ENCODE measurements at places on chromosomes 11 and 22.

GRCh38 chr11:9625162-9625561 lies 38.7 kb upstream of the SWAP70 start:
- DNase-seq = no peak

DNA sequence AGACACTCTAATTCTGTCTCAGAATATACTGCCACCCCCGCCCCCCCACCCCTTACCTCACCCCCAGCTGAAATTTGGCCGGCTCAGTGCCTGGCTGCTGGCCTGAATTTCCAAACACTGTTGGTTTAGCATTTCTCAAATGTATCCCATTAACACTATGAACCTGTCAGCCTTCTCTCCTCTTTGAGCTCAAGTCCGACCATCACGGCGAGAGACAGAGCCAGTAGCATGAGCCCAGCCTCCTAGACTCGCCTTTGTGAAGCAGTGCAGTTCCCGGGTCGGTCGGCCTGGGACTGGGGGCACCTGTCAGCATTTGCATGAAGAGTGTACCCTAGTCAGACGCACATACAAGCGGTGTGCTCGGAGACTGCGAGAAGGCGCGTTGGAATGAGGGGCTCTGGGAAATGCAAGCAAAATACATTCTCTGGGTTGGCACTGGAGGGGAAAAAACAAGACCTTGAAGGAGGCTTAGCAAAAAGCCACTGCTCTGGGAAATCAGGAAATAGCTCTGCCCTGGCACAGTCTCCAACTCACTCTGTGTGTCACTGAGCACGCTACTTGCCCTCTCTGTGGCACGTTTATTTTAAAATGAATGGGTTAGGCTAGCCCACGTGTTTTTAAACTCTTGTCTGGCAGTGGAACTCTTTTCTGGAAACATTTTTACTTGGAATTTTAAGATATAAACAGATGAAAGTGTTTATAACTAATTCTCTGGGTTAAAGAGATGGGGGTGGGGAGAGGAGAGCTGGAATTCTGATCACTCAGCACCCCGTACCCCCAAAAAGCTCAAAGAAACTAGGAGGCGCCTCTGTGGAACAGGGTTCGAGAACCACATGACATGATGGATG lies 108.3 kb downstream of the TIMP3 start:
- DNase-seq = no peak

- no peak for DNase-seq
Measured at GRCh38 chr22:36467042-36467810, 14.2 kb downstream of the TXN2 start.

DNA sequence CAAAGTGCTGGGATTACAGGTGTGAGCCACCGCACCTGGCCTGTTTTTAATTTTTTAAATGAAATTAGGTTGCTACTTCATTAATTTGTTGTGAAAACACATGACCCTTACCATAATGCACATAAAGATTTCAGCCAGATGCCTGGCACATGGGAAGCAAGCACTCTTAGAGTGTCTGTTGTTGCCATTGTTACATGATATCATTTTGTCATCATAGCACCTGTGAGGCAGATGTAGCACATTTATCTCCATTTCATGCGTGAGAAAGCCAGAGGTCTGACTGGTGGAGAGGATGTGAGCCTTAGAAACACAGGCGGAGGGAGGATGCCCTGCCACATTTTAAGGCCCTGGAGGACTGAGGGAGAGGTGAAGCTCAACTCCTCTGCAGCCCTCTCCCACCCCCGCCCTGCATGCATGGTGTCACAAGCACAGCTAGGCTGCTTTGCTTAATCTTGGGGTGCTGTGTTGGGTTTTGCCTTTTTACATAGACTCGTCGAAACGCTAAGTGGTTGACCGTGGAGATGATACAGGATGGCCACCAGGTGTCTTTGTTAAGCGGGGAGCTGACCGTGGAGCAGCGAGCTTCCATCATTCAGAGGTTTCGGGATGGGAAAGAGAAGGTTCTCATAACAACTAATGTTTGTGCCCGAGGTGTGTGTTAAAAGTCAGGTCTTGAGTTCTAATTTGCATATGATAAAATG lies 14.0 kb downstream of the DDX25 start:
- no peak for DNase-seq

DNA sequence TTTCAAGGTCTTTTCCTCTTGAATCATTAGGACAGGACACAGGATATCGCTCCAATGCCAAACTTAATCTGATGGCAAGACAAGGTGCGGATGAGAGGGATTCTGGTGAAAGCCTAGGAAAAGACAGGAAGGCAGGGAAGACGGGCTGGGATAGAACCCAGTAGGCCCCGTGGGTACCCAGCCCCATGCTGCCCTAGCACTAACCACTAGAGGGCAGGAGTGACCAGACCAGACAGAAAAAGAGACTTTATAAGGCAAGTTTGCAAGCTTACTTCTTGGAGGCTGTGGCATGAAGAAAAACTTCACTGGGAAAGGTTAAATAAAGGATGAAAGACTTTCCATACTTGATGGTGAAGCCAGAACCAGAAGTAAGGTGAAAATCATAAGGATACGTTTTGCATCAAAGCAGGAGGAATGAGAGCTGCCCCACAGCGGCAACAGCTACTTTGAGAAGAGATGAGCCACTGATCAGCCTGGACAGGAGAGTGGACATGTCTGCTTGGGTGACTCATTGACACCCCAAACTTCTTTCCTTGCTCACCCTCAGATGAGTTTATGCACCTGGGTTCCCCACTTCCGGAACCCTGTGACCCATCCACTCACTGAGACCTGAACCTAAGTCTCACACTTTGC lies 39.8 kb downstream of the SYN3 start:
- DNase-seq = peak; percentile 38

DNA sequence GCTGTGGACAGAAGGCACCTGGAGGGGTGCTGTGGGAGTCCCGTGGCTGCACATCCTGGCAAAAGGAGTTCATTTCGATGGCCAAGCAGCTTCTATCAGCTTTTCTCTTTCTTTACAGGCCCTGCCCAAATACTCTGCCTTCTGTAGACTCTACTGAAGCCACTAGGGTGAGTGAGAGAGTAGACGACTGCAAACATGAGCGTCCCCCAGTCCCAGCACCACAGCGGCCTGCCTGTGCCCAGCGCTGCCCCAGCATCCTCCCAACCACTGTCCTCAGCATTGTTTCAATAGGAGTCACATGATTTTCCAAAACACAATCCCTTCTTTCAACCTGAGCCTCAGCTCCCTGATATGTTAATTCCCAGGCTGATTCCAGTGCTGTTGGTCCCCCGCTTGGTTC lies 110.0 kb downstream of the KIRREL3 start:
- no peak for DNase-seq

DNA sequence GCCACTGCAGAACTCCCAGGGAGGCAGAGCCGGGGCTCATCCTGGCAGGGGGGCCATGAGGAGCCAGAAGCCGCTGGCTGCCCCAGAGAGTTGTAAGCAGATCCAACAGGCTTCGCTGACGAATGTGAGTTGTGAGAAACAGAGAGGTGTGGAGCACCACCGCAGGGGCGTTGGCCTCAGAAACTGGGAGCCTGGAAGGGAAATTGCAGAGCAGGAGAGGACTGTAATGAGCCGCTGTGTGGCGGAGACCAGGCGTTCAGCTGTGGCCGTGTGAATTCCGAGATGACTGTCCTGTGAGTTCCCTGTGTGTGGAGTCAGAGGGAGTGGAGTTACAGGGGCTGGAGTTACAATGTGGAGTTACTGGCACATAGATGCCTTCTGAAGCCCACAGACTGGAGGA lies 27.7 kb upstream of the ETS1 start:
- DNase-seq = no peak

- no peak for DNase-seq
Measured at GRCh38 chr11:79406376-79406775, 34.5 kb downstream of the TENM4 start.

DNA sequence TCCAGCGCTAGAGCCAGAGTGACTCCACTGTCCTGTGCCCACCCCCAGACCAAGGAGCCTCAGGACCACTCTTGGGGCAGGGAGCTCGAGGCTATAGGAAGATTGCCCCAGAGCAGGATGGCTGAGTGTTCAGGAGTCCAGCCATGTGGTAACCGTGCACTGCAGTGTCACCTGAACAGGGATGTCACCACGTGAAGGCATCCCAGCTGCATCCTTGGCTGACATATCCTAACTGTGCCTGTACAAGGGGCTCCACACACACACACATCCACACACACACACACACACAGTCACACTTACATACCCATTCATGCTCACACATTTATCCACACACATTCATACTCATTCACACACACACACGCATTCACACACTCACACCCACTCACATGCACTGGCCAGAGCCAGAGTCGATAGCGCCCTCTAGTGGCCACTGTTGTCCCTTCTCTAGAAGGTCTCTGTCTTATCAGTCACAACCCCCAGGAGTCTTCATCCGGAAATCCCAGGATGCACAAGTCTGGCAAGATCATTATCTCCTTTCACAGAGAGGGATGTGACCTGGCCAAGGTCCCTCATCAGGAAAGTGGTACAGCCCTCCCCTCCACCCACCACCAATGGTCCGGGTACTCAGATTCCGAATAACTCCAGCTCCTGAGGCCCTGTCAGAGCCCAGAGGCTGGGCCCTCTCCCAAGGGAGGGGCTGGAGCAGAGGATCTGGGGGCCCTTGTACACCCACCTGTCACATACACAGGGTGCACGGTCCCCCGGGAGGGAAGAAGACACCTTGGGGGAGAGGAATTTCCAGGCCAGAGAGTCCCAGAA lies 55.1 kb downstream of the IGLL5 start:
- DNase-seq = peak; percentile 72

GRCh38 chr11:125452125-125452470 lies 44.0 kb downstream of the FEZ1 start:
- DNase-seq = no peak

DNA sequence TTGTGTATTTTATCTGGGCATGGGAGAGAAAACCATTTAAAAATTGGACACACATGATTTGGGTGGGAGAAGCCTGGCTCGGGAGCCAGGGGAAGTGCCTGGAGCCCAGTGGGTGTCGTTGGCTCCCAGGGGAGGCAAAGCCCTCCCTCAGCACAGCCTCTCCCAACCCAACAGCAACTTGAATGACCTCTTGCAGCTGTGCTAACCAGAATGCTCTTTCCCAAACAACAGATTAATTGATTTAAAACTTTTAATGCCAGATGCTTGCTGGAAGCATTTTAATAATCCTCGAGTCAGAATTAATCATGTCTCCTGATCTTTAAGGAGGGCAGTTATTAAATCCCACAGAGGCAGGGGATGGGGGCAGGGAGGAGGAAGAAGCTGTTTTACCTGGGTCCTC lies 401.6 kb downstream of the BUD13 start:
- DNase-seq = no peak

- no peak for DNase-seq
Measured at GRCh38 chr11:111814106-111814505, 47.9 kb upstream of the PPP2R1B start.

- DNase-seq = no peak
Measured at GRCh38 chr11:45523760-45524159, 141.7 kb downstream of the CHST1 start.

- no peak for DNase-seq
Measured at GRCh38 chr11:19520681-19521080, 192.0 kb upstream of the NAV2 start.

DNA sequence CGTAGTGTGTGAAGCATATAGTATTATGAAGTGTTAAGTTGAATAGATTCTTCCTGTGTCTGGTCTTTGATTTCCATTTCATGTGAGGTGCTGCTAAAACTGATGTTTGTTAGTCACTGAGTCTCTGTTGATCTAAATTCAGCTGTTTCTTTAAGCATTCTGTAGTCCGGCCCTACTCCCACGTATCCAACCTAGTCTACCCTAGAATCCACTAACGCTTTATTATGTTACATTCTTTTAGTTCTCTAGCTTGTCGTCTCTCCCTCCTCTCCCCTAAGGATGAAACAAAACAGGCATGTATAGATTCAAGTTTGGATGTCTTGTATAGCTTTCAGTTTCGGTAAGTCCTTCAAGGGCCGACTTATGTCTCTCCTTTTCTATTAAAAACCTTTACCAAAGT lies 4.1 kb downstream of the WEE1 start:
- DNase-seq = no peak

DNA sequence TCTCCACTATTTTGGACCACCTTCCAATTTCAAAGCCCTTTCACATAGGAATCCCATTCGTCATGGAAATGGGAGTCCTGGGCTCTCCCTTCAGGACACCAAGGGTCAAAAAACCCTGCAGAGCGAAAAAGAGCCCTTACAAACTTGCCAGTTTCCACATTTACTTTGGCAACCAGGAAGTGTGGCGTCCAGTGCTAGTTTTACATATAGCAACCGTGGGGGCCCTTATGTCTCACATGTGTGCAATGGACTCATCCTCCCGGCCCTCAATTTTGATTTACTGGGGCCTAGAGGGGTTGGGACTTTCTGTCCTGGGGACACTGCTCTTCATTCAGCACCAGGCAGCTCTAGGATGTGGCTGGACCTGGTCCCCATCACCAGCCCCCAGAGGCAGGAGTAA lies 33.7 kb downstream of the DAGLA start:
- DNase-seq = no peak

- no peak for DNase-seq
Measured at GRCh38 chr11:117361432-117361831, 33.8 kb downstream of the CEP164 start.

GRCh38 chr11:57197762-57198161 lies 16.0 kb downstream of the LRRC55 start:
- no peak for DNase-seq

- peak; percentile 72 for DNase-seq
Measured at GRCh38 chr11:66568124-66568916, at the start of gene CTSF. TSS of gene CTSF (minus strand) at chr11:66568606. CDS start at chr11:66568486, 120 bp downstream.

DNA sequence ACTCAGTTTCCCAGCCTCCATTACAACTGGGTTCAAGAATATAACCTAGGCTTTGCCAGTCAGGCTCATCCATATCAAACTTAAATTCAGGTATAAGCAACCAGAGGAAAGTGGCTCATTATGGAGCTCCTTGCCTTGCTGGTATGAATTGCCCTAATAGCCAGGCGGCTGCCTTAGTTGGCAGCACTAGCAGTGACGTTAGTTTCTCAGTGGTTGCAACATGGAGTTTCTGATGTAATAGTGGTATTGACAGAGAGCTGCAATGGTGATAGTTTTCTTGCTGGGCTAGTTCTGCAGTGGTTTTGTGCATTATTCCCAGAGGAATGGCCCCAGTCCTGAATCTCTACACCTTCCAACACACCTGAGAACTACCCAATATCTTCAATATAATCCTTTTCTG lies 3.8 kb upstream of the TMEM123 start:
- DNase-seq = no peak

DNA sequence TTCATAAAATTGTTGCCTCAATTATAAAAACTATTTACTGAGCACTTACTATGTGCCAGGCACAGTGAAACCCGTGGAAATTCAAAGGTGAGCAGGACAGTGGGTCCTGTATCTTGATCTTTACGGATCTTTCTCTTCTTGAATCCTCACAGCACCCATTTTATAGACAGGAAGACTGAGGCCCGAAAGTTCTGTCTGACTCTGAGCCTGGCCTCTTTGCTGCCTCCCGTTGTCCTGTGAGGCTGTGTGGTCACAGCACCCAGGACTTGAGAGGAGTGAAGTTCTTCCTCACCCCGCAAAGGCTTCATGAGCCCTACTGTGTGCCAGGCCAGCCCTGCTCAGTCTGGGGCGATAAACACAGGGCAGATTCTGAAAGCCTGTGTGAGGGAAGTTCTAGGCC lies 13.4 kb upstream of the MN1 start:
- DNase-seq = no peak

- no peak for DNase-seq
Measured at GRCh38 chr22:45612940-45613339, 58.7 kb upstream of the ATXN10 start.

- DNase-seq = no peak
Measured at GRCh38 chr11:133997554-133997953, 40.8 kb upstream of the IGSF9B start.

Measured in activated naive CD4-positive, alpha-beta T cell treated with anti-CD3 and anti-CD28 coated beads, Interleukin-2, amount 50 U/mL, for 16 hours (primary cell).